RKO (cell line): ENCODE measurements at places on chromosomes 6 and 20.

- DNase-seq = no peak
These were observed 988 bp downstream of the TIAM2 start for GRCh38 chr6:154996016-154996590.

- no peak for DNase-seq
These were observed 445.1 kb upstream of the JAG1 start for GRCh38 chr20:11118802-11119380.

DNA sequence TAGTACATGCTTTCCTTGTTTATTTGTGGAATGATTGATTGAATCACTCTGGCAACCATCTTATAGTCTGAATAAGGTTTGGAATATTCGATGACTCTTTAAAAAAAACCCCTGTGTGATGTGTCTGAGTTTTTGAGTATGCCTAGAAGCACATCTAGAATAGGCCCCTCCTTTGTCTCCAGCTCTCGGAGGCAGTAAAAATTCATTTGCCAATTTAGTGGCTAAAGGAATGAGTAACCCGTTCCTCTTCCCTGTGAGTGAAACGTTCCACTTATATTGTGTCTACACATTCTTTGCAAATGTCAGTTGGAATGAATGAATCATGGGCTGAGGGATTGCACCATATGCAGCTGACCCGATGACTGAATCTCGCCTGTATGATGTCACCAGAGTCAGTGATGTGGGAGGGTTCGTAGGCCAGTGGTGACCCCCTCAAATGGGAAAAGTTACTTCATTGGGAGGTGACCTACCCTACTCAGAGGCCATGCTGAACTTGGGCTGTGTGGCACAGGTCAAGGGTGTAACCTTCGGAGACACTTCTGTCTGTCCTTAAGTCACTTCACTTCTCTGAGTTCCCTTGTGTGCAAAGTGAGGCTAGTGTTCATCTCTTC lies 21.6 kb downstream of the MOCS3 start:
- peak; percentile 99 for DNase-seq

GRCh38 chr20:1336699-1337367 lies 7.9 kb upstream of the SDCBP2 start:
- no peak for DNase-seq
